ENCODE measurements at places on chromosomes 3 and 15.
A peak's percentile ranks its signal among the peaks of the same experiment; 100 is the strongest.

DNA sequence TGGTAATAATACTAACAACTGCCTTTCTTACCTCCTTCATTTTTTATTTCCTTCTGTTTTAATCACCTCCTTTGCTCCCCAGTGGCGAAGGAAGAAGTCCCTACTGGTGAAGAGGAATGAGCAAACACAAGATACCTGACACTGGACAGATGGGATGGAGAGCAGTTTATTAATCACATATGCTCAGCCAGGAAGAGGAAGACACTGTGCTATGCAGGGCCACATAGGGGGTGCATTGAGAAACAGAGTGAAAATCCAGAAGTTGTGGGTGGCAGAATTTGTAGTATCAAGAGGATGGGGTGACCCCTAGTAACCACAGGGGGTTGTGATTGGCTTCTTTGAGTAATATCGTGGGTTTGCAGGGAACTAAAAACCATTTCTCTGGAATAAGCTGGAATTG is 1041.9 kb downstream of the OTOL1 start:
- DNase-seq = no peak

DNA sequence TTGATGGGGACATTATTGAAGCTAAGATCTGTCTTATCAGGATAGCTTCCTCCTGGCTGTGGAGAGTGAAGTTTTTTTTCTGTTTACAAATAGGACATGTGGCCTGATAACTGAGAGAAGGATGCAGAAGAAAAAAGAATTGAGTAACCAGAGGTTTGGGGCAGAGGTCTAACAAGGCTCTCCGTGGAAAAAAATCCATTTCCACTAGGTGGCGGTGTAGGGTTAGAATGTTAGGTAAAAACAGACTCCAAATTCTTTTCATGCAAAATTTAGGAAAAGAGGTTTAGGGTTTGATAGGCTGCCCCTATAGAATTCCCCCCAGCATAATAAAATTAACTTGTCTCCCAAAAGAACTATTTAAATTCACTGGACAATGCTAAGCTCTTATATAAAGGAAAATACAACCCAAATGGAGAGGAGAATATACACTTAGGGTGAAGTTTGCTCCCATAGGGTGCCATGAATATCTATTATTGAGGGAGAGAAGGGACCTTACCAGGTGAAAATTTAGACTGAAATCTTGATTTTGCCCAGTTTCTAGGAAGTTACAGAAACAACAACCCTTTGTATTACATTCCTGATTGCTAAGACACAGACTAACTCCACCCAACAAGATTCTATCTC is 1560.4 kb downstream of the OTOL1 start:
- peak; percentile 64 for DNase-seq

DNA sequence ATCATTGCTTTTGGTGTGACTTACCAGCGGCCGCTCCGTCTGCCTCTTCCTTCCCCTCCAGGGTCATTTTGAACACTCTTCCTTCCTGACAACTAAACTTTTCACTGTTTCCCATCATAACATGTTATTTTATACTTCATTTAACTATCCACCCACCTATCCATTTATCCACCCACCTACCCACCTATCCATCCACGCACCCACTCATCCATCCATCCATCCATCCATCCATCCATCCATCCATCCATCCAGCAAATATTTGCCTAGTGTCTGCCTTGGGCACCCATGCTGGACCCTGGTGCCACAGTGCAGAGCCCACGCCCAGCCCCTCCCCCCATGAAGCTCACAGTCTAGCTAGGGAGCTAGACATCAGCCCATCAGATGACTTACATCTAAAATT is 254.9 kb downstream of the TLE3 start:
- no peak for DNase-seq

- DNase-seq = no peak
Measured at GRCh38 chr3:49199239-49199899, 28.0 kb downstream of the KLHDC8B start.

DNA sequence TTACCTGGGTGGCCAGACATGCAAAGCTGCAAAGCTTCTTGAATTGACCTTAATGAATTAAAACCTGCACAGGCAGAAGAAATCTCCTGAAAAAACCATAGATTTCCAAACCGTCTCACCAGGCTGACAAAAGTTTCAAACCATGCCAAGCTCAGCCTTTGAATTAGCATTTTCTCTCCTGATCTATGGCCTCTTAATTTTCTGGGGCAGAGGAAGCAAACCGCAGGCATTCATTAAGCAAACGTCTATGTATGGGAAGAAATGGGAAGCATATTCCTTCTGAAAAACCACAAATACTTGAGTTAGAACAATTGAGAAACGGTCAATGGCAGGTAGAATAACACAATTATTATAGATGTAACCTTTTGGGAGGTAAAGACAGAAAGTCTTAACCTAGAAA is 500.2 kb upstream of the NR2F2 start:
- DNase-seq = no peak

GRCh38 chr15:40343512-40343911 is 2.8 kb upstream of the CCDC9B start:
- no peak for DNase-seq

DNA sequence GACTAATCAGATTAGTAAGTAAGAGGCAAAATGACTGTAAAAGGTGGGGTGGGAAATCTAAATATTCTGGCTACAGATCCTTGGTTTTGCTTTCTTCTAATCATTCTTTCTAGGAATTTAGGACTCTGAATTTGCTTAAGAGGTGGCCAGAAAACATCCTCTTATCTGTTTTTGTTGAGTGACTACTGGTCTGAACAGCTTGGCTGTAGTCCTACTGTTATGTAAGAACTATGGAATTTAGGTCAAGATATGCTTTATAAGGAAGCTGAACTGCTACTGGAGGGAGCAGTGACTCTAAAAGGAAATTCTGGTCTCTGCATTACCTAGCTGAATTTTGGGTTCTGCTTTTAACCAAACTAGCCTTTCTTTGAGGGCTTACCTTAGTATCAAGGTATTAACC is 33.5 kb upstream of the CSPG5 start:
- DNase-seq = no peak

- DNase-seq = no peak
Measured at GRCh38 chr3:177603148-177603603, 405.9 kb upstream of the TBL1XR1 start.

DNA sequence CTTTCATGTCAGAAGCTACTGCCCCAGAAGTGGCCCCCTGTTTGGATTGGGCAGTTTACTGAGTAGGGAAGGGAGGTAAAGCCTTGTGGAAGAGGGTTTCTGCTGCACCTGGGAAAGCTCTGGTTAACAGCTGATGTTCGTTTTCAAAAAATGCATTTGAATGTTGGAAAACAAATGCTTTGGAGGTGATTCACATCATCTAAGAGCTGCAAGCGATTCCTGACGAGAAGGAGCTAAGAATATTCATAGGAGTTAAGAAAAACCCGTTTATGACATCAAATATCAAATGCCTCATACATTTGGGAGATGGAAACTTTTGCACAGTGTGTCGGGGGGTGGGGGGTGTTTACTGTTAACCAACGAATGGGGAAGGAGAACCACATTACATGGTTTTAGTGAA is 183.8 kb upstream of the NR2F2 start:
- no peak for DNase-seq

DNA sequence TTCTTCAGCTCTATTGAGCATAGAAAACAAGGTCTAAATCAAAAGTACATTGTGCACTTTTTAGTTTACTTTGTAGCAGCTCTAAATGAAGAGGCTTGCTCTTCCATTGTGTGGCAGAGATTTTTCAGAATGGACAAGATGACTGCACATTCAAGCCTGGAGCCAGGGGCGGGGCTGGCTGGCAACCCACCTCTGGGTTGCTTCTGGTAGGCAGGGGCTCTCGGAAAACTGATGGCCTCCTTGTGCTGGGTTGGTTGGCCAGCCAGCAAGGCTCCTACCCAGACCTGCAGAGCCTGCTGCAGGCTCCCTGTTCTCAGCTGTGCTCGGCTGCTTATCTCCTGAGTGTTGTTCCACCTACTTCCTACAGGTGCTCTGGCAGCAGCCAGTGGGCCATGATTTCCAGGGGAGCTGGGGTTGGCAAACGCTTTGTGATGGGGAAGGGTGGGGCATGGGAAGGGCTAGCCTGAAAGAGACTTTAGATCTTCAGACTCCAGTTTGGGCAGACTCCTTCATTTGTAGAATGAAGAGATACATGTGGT is 8.8 kb downstream of the BSN start:
- DNase-seq = no peak

- DNase-seq = no peak
Measured at GRCh38 chr3:159919873-159920272, 68.8 kb upstream of the IL12A start.

DNA sequence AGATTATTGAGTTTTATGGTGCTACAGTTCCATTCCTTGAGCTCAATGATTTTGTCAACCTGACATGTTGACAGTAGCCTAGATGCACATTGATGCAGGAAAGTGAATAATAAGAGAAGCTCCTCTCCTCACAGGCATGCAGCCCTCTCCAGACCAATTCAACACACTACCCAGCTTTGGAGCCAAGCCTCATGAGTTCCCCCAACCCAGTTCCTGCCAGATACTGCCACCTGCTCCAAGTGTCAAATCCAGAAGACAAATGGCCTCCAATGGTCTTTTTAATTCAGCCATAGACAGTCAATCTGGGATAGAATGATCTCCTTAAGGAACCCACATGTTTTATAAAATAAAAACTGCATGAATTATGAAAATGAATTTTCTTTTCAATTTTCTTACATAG is 83.7 kb upstream of the ARHGEF3 start:
- DNase-seq = no peak

GRCh38 chr15:53875711-53876110 is 102.5 kb upstream of the UNC13C start:
- no peak for DNase-seq

DNA sequence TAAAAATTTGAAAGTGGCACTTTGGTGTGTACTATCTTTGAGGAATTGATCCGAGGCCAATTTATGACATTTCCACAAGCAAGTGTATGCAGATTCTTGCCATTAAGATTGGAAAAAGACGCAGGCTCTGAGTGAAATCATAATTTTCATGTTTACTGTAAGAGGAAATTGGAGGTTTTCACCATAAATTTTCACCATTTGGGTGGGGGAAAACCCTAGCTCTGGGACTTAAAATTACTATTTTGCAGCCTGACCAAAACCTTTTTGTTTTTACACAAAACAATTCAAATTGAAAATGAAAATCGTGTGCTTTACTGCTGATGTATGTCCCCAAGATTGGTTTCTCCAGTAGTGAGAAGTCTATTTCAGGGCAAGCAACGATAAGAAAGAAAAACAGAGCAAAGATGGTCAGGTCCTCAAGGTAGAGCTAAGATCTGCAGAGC is 282.6 kb downstream of the FOXP1 start:
- no peak for DNase-seq

DNA sequence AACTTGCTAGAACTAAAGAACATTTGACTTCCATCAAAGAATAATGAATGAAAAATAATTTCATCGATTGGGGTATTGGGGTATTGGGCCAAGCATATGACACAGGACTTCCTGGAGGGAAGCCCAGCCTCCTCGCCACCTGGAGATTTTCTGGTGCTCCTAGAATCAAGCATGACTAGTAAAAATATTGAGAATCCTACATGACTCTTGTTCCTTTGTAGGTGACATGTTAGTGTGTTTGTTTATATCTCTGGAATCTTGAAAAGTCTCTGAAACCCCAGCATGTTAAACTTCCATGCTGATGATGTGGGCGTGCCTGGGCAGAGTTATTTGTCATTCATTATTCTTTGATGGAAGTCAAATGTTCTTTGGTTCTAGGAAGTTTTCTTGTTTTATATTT is 90.1 kb upstream of the EPHB3 start:
- no peak for DNase-seq

DNA sequence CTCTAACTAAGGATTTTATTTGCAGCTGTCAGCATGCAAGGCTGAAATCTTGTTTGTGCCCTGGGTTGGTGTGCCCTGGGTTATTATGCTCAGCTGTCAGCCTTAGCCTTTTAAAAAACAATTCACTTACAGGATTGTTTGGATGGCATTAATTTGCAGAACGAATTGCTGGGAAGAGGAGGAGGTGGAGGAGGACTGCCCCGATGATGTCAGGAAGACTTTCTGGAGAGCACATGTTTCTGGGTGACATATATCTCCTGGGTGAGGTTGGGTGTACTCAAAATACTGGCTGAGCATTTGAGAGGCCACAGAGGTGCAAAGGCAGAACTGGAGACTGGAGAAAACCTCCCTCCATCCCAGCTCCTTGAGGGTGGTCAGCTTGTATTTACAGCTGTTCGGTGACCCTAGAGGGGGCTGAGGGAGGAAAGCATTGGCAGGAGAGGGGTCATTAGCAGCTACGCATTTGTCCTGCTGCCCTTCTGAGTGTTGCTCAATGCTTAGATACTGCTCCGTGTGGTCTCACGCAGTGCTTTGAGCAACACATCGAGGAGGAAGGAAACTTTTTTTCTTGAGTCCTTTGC is 59.8 kb upstream of the PSMD6 start:
- no peak for DNase-seq

- no peak for DNase-seq
Measured at GRCh38 chr3:113094337-113095221, 103.8 kb downstream of the GTPBP8 start.

- peak; percentile 62 for DNase-seq
Measured at GRCh38 chr15:85485956-85486567, 105.7 kb downstream of the AKAP13 start.

- DNase-seq = no peak
Measured at GRCh38 chr3:152319831-152320617, 51.3 kb downstream of the MBNL1 start.

- DNase-seq = no peak
Measured at GRCh38 chr3:29245441-29245840, 35.4 kb upstream of the RBMS3 start.

- no peak for DNase-seq
Measured at GRCh38 chr3:39154280-39155021, 1.1 kb upstream of the CSRNP1 start.

GRCh38 chr15:51403072-51403878 is 61.8 kb downstream of the GLDN start:
- no peak for DNase-seq

DNA sequence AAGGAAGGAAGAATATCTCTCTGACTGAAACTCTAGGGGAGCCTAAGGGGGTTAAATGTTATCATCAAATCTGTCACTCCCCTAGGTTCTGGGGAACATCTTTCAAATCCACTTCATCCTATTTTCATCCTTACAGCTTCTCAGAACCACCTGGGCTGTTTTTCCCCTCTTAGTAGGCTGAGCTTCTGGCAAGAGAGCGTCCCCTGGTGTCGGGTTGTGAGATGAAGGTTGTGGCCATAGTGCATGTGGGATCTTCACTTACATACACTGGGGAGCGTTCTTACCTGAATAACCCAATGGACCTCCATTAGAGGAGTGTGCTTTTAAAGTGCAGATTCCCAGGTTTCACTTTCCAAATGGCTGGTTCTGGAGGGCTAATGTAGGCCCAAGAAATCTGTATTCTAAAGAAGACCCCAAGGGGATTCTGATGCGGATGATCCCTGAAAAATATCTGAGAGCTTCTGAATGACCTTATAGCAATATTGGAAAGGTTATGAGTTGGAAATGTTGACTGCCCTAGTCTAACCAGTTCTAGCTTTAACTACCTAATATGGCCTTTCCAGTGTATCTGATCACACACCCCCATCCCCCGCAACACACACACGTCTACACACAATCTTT is 663.7 kb downstream of the AGBL1 start:
- DNase-seq = peak; percentile 35

DNA sequence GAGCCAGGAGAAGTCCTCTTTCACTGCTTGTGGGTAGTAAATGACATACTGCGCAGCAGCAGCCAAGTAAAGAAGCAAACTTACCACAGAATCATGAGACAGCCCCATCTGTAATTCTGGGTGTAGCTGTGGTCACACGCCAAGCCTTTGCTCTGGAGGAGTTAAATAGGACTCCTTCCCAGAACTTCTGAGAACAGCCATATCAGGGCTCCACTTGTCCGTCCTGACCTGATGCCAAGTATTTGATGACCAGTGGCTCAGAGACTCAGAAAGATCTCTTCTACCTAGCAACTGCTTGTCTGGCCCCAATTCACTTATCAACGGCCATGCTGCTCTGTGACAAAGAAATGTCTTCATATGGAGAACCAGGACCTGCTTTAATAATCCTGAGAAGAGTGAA is 20.6 kb upstream of the GOLIM4 start:
- no peak for DNase-seq
